ENCODE measurements at places on chromosomes 1 and 21.

DNA sequence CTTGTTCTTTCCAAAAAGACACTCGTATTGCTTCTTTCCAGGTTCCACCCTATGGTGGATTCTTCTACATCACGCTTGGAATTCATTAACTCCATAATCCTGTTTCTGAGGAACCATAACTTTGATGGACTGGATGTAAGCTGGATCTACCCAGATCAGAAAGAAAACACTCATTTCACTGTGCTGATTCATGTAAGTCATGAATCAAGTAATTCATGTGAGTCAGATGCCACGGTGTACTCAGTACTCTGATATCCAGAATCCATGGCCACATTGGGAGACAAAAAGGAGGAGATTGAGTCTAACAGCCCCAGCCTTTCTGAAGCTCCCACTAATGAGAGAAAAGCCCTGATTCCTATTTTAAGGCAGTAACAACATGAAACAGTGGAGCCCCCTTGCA is 7.4 kb downstream of the CHI3L2 start:
- DNase-seq: no peak

- no peak for DNase-seq
Measured at GRCh38 chr21:27649323-27649722, 682.4 kb upstream of the ADAMTS5 start.

- DNase-seq: no peak
Measured at GRCh38 chr1:227440182-227440581, 121.9 kb upstream of the CDC42BPA start.

GRCh38 chr21:29639366-29640079 is 300.3 kb downstream of the GRIK1 start:
- no peak for DNase-seq

- no peak for DNase-seq
Measured at GRCh38 chr1:30511991-30512913, 211.1 kb downstream of the MATN1 start.

DNA sequence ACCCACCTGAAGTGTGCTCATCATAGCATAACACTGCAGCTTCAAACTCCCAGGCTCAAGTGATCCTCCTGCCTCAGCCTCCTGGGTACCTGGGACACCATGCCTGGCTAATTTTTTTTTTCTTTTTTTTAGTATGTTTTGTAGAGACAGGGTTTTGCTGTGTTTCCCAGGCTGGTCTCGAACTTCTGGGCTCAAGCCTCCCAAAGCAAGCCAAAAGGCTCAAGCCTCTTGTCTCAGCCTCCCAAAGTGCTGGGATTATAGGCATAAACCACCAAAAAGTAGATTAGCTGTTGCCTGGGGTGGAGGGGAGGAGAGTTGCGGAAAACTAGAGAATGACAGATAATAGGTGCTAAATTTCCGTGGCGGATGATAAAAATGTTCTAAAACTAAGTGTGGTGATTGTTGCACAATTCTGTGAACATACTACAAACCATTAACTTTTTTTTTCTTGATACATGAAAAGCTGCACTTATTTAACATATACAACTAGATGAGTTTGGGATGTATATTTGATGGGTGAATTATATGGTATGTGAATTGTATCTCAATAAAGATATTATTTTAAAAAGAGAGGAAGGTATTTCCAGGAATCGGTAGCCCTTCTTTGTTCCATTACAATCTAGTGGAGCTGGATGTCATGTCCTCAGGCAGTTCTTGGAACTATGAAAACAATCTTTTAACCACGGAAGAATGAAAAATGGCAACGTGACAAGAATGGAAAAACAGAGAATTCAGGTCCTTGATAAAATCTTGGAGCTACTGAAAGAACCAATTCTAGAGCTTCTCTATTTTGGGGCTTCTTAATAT is 27.3 kb upstream of the MED18 start:
- no peak for DNase-seq

GRCh38 chr1:85200463-85201339 is at the start of gene SYDE2:
SYDE2 (minus strand) TSS chr1:85201016; CDS start chr1:85200996, 20 bp downstream.
- peak; percentile 79 for DNase-seq

- no peak for DNase-seq
Measured at GRCh38 chr1:219398815-219399396, 214.0 kb downstream of the ZC3H11B start.

- no peak for DNase-seq
Measured at GRCh38 chr1:60386249-60386648, 312.7 kb upstream of the C1orf87 start.

GRCh38 chr1:61005614-61006580 is 76.5 kb upstream of the NFIA start:
- DNase-seq: no peak

- no peak for DNase-seq
Measured at GRCh38 chr1:29674627-29675326, 438.5 kb downstream of the PTPRU start.

Measured in activated CD4-positive, alpha-beta T cell treated with anti-CD3 and anti-CD28 coated beads for 36 hours (primary cell).